ENCODE measurements at places on chromosomes 6 and 20.

DNA sequence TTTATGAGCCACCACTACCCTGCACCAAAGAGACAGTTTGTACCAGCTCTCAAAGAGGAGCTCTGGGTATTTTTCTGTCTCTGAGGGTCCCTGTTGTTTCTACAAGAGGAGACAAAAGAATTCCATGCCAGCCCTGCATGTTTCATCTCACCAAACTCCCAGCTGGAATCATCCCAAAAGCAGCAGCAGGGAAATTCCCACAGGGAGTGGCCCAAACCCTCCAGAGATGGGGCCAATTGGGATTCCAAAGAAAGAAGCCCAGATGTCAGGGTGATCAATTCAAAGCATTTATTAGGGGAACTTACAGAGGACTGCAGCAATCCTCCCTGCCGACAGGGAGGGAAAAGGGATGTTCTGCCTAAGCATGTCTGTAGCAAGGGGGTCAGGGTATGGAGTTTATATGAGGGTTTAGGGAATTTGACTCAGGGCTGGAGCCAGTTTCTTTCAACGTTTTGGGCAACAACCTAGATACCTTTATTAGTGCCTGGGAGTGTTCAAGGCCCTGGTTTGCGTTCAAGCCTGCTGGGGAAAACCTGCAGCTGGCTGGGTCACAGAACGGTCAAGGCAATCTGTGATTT lies 47.2 kb downstream of the MUC22 start:
- DNase-seq = no peak

DNA sequence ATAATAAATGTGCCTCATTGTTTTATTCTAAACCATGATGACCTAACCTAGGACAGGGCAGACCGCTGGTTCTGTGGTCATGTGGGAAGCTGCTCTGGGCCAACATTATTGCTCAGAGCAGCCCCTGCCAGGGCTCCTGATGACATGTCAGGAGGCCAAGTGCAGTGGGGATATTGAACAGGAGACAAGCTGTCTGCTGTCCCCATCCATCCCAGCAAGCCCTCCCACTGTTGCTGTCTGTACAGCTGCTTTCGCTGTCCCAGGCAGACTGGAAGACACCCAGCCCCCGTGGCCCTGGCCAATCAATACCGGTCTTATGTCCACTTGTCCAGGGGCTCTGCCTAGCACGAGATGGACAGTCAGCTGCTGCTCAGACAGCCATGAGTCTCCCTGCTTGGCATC lies 43.2 kb upstream of the FNDC1 start:
- no peak for DNase-seq

DNA sequence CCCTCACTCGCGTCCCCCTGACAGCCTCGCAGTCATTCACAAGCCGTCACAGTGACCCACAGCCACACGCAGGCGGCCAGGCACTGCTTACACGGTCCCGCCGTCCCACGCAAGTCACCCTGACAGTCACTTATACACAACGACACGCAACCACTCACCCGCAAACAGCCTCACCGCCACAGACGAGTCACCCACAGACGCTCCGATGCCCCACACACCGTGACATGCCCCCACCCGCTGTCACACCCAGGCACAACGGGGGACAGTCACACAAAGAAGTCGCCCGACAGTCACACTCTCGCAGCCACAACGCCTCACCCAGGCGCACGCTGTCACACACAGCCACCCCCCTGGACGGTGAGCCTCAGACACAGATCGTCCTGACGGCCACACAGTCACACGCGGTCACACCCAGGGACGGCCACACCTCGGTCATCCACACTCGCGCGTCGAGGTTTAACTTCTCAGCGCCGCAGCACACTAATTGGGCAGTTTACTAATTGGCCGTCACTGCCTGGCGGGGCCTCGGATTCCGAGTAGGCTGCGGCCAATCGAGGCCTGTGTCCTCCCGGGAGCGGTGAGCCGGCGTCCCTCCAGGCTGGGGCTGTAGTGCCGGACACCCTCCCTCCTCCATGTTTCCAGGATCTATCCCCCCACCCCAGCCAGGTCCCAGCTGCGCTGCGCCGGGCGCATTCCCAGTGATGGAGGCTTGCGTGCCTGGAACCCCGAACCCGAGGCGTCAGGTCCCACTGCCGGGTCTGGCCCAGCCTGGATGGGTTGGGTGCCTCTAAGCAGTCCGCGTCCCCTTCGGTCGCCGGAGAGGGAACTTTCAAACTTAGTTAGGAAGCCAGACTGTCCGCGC lies 790 bp downstream of the TOX2 start:
- no peak for DNase-seq

GRCh38 chr6:36685166-36685924 lies 6.8 kb downstream of the CDKN1A start:
- DNase-seq = no peak

- no peak for DNase-seq
Observed at GRCh38 chr6:155219858-155220301, 43.9 kb upstream of the CLDN20 start.

GRCh38 chr20:38726804-38727606 lies 2.7 kb downstream of the SLC32A1 start:
- DNase-seq = peak; percentile 43

DNA sequence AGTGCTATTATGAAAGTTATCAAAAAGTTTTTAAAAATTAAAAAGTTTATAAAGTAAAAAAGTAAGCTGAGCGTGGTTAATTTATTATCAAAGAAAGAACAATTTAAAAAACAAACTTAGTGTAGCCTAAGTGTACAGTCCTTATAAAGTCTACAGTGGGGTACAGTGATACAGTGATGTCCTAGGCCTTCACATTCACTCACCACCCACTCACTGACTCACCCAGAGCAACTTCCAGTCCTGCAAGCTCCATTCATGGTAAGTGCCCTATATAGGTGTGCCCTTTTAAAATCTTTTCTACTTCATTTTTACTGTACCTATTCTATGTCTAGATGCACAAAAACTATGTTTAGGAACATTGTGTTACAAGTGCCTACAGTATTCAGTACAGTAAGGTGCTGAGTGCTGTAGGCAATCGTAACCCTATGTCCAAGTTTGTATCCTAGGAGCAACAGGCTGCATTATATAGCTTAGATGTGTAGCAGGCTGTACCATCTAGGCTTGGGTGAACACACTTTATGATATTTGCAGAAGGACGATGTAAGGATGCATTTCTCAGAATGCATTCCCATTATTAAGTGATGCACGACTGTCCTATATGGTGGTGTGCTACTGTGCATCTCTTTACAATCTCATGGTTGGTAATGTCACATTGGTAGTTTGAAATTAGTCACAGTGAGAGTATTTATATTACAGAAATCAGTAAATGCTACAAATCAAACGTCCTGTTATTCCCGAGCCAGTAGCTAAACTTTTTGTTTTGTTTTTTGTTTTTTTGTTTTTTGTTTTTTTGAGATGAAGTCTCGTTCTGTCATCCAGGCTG lies 158.3 kb downstream of the GMPR start:
- no peak for DNase-seq

DNA sequence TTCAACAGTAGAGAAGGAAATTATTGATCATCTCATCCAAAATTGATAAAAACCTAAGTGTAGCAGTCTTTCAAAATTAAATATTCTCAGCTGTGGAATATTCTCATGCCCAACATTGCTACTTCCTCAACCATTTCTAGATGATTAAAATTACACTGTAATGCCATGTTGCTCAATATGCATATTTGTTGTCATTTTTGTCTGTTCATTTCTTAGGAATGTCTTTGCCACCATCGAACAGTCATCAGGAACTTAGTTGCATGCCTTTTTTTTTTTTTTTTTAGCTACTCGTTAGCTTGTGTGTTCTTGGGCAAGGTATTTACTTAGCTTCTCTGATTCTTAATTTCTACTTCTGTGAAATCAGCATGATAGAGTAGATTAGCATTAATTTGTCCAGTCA lies 188.6 kb downstream of the DTNBP1 start:
- DNase-seq = no peak

GRCh38 chr6:82703230-82703629 lies 339.6 kb downstream of the TPBG start:
- DNase-seq = no peak

GRCh38 chr6:2194643-2195042 lies 50.8 kb downstream of the GMDS start:
- DNase-seq = no peak

DNA sequence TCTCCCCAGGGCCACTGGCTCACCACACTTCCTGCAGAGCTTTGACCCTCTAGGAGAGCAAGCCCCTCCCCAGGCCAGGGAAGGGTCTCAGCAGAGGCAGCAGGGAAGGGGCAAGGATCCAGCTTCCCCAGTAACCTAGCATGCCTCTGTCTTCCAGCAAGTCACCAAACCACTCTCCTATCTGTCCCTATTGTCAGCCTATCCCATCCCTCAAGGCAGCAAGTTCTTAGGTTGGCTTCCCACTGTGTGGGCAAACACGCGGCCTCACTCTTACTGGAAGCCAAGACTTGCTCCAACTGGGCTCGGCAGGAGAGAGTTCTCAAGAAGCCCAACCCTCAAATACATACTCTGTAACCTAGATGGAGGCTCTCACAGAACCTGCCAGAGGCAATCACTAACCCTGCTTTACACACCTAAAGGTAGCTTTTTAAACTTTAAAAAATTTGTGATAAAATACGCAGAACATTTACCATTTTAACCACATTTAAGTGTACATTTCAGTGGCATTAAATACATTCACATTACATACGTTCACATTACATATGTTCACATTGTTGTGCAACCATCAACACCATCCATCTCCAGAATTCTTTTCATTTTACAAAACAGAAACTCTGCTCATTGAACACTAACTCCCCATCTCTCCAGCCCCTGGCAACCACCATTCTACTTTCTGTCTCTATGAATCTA lies 58.5 kb downstream of the MRPL14 start:
- DNase-seq = no peak

GRCh38 chr20:3115190-3116107 lies 30.9 kb upstream of the AVP start:
- no peak for DNase-seq

DNA sequence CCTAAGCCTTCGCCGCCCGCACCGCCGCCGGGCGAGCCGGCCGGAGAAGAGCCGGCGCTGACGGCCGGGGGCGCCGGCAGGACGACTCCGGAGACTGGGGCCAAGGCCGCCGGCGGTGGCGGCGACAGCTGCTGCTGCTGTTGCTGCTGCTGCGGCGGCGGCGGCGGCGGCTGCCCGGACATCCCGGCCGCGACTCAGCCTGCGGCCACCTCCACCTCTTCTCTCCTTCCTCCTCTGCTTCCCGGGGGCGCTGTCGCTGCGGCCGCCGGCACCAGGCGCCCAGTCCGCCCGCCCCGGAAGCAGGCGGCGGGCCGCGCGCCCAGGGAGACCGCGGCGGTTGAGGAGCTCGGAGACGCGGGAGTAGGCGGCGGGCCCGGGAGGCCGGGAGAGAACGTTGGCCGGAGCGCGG lies 307 bp downstream of the RANBP9 start:
- no peak for DNase-seq

GRCh38 chr20:31642837-31643236 lies 5.1 kb downstream of the COX4I2 start:
- DNase-seq = no peak

- no peak for DNase-seq
Observed at GRCh38 chr20:41089555-41089954, 47.8 kb upstream of the PLCG1 start.

DNA sequence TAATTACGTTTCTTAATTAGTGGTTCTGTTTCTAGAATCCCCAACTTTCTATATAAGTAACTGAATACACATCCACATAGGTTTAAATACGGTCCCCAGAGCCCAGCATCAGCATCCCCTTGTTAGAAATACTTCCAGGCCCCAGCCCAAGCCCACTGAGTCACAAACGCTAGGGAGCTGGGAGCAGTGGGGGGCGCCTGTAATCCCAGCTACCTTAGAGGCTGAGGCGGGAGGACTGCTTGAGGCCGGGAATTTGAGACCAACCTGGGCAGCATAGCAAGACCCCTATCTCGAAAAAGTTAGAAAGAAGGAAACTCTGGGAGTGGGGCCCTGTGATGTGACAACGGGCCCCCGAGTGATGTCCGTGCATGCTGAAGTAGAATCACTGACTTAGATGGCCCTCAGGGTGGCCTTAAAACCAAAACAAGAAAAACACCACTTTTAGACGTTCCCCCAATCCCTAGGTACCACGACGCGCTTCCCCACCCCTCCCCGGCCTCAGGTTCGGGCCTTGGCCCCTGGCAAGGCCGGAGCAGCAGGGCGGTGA lies 1.3 kb upstream of the PPP1R3G start:
- DNase-seq = no peak

GRCh38 chr20:35632539-35633115 lies 17.0 kb downstream of the SPAG4 start:
- DNase-seq = no peak

DNA sequence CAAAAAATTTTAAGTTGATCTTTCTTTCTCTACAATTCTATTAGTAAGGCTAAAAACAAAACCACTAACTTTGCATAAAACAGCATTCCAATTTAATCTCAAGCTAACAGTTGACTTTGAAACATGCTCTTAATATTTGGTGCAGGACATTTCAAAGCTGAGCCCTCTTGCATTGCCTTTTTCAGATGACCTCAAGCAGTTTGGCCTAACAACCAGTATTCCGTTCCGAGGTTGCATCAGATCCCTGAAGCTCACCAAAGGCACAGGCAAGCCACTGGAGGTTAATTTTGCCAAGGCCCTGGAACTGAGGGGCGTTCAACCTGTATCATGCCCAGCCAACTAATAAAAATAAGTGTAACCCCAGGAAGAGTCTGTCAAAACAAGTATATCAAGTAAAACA lies 194.0 kb downstream of the ARHGAP18 start:
- DNase-seq = no peak

DNA sequence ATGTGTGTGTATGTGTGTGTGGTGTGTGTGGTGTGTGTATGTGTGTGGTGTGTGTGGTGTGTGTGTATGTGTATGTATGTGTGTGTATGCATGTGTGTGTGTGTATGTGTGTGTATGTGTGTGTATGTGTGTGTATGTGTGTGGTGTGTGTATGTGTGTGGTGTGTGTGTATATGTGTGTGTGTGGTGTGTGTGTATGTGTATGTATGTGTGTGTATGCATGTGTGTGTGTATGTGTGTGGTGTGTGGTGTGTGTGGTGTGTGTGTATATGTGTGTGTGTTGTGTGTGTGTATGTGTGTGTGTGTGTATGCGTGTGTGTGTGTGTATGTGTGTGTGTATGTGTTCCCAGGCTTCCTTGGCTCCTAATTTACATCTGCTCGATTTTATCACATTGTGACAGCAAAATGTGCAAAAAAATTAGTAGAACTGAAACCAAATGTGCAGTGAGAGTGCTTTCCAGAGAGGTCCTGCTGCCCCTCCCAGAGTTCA lies 234.5 kb downstream of the BMP7 start:
- DNase-seq = no peak

GRCh38 chr6:166667796-166668610 lies 41.0 kb upstream of the RPS6KA2 start:
- DNase-seq = no peak

DNA sequence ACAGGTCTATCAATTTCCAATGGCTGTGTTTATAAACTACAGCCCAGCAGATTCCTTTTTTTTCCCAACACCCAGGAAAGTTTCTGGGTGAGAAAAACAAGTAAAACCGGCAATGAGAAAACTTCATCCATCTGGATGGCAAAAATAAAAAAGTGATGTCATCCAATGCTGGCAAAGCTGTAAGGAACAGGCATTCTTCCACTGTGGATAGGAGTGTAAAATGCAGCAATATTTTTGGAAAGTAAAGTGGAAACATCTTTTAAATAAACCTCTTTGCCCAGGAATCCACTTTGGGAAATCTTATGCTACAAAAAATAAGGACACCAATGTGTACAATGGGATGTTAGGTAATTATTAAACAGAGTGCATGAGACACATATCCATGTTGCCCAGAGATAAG lies 102.1 kb upstream of the NT5E start:
- no peak for DNase-seq

All from stimulated activated CD4-positive, alpha-beta T cell treated with anti-CD3 and anti-CD28 coated beads, Interleukin-1b, Interleukin-23, amount 100 ng/mL, for 1 hour (primary cell).